ENCODE measurements at places on chromosomes 1 and 21.

DNA sequence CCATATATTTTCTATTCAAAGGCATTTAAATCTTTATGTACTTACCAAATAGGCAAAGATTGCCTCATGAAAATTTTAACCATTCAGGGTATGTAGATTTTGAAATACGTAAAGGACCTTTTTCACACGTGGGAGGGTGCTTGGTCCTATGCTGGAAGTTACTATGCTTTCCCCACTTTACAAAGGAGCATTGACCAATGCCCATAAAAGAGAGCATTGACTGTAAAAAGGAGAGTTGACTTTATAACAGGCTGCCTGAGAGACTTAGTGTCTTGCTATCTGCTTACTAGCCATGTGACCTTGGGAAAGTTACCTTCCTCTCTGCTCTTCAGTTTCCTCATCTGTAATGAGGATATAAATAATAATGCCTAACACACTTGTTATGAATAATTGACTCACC is 346.5 kb downstream of the USH2A start:
- no peak for DNase-seq

DNA sequence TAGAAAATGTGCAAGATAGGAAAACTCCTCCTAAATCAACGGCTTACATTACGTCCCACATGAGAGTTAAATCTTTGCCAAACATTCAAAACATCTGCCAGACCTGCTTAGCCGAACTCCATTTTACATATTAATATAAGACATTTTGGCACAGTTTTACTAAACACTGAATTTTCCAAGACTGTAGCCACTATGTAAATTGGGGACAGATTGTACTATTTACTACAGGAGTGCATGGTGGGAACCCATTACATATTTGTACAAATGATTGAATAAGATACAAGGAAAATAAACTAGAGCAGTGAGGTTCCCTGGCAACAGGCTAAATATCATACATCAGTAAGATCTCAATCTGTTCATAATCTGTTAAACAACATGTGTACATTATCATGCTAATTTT is 1234.4 kb downstream of the KCNT2 start:
- DNase-seq = no peak

DNA sequence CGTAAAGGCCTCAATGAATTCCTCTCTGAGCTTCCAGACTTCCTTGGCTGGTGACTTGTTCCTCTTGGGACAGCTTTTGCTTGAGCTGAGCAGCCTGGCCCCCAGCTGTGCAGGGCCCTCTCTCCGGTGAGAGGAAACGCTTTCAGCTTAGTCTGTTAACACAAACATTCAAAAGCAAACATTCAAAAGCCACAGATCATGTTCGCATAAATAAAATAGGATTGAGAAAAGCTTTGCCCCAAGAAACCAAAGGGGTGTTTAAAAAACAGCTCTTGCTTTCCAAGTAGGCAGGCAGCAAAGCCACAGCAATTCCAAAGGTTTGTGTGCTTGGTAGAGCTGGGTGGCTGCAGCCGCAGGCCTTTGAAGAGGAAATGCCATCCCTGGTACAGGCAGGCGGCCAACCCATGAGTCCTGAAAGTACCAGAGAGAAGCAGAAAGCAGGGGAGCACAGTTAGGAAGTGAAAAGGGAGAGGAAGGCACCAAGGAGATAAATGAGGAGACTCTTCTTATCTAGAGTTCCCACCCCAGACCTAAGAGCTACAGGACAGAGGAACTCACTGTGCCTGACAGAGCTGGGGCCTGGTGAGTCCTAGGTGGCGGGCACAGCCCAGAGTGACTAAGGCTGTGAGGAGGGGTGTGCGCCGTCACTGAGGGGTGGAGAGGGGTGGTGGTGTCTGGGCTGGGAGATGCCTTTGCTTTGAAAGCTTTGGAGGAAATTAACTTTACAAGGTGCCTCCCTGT is 48.4 kb downstream of the CCN1 start:
- peak; percentile 73 for DNase-seq

- no peak for DNase-seq
These were observed 20.1 kb upstream of the PCBP3 start for GRCh38 chr21:45623436-45623835.

DNA sequence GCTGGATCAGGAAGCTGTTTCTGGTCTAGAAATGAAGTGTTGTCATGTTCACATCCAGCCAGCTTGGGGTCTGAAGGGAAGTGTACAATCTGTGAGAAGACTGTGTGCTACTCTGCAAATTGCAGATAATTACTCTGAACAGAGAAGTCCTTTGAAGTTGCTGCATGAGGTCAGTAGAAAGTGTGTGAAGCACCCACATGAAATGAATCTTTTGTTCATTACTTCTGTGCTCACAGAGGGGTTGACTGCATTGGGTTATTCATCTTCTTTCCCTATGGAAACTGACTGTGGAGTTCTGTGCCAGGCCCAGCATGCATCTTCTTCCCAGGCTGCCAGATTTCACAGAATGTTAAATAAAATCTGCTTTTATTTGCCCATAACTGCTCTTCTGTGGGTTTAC is 47.1 kb downstream of the CTH start:
- DNase-seq = no peak

- no peak for DNase-seq
These were observed 230.3 kb upstream of the ESRRG start for GRCh38 chr1:216953495-216953894.

Measured in NCI-H2029 treated with DMSO at 0.1 percent for 48 hours (cell line).